Activated CD4-positive, alpha-beta T cell treated with anti-CD3 and anti-CD28 coated beads, Interleukin-2, amount 50 U/mL, for 24 hours (primary cell): ENCODE measurements at places on chromosomes 12 and 14.

DNA sequence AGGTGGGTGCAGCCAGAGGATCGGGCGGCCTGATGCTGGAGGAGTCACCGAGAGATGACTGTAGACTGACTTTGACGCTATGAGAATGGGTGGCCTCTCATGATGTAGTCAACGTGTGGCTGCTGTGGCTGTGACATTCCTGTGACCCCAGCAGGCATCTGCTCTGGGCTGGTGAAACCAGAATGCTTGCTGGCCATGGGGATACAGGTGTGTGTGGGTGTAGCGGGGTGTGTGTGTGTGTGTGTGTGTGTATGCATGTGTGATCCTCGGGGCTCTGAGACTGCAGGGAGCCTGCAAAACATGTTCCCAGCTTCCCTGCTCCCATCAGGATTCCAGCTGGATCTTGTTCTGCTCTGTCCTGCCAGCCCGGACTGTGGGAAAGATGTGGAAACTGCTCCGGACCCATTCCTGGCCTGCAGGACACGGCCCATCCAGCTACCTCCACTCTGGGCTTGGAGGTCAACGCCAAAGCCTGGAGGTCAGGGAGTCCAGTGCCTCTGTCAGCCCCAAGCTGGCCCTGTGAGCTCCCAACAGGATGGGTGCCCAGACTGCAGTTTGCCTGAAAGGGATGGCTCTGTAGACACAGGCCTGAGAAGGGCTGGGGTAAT, 18.8 kb upstream of the HHIPL1 start:
- no peak for DNase-seq

GRCh38 chr12:51005671-51006070, 20.5 kb downstream of the SLC11A2 start:
- DNase-seq, result no peak

DNA sequence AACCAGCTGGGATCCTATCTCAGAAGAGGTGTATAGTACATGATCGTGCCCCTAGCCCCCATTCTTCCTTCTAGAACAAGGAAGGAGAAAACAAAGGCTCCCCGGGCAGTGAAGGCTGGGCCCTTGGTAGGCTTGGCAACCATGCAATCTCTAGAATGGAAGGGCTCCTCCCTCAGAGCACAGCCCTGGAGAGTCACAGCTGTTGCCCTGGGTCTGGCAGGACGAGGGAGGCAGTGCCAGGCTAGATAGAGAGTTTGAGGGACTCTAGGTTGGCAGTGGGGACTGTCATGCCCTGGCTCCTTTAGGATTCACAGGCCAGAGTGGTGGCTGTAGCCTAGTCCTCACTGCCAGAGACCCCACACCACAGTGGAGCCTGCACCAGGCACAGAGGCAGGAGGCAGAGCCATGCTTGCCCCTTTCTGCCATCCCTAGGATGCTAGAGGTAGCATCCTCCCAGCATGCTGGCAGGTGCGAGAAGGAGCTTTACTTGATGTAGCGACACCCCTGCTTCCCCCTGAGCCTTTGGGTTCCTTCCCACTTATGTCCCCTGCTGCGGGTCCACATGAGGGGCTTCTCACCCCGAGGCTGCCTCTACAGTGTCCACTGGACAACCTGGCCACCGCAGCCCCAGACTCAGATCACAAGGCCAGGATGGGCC, 33.4 kb upstream of the CIPC start:
- no peak for DNase-seq

DNA sequence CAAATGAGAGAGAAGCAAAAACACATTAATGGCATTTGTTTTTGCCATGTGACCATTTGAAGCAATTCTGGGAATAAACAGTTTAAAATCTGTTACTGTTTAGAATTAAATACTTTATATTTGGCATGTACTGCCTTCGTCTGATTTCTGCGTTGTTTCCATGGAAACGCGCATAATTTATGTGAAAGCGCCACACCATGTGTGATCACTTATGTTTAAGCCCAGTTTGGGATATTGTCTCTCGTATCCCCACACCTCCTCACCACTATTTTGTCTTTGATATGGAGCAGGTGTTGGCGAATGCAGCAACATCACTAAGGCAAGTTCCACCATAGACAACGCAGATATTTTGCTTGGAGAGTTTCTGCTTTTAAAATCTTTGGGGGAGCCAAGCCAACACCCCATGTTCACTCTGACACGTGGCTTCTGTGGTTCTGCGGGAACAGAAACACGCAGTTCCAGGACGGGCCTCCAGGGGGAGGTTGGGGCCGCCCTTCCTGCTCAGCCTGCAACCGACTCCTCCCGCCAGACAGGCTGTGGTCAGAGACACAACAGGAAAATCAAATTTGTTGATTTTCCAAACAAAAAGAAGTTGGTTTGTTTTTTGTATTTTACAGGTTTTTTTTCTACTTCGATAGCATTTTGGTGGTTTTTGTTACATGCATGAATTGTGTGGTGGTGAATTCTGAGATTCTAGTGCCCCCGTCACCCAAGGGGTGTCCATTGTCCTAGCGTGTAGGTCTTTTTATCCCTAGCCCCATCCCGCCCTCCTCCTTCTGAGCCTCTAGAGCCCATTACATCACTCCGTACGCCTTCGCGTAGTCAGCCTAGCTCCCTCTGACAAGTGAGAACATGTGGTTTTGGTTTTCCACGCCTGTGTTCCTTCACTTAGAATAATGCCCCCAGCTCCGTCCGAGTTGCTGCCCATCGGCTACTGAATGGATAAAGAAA, 101.9 kb upstream of the SFSWAP start:
- peak; percentile 21 for DNase-seq

- no peak for DNase-seq
These were observed 35.9 kb downstream of the FZD10 start for GRCh38 chr12:130198026-130198662.

DNA sequence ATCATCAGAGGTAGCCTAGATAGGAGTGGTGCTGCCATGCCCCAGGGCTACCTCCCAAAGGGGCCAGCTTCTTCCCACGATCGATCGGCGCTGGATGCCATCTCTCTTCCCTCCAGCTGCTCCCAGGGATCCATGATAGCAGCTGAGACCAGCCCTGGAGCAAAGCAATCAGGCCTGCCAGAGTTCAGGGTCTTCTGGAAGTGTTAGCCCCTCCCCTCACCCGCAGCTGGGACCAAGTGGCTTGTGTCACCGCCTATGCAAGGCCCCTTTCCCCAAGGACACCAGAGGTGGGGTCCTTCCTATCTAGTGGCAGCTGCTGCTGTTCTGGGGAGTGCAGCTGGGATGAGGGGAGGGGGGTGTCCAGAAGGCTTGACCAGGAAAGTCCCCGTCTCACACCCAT, 87.0 kb downstream of the IRF2BPL start:
- DNase-seq, result no peak

- DNase-seq, result no peak
These were observed 24.3 kb downstream of the ANAPC7 start for GRCh38 chr12:110379197-110379596.

GRCh38 chr14:101827286-101827685, 65.8 kb downstream of the PPP2R5C start:
- no peak for DNase-seq

- no peak for DNase-seq
These were observed 16.9 kb downstream of the PDE6H start for GRCh38 chr12:14989790-14990189.

GRCh38 chr14:76926521-76927251, 100.5 kb downstream of the LRRC74A start:
- DNase-seq, result no peak

DNA sequence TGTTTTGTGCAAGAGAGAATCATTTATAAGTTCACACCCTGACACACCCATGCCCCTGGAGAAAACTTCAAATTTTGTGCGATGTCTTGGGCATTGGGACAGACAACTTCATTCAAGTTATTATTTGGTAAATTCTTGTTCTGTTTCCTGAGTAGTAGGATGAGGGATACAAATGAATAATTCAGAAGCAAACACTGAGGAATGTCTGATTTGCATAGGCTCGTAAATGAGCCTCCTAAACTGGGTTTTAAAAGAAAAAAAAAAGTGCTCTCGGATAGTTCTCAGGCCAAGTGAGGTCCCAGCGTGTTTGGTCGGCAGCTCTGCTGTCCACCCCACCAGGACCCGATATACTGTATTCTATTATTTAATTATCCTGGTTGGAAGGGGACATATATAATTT, 134.7 kb upstream of the CPM start:
- DNase-seq, result no peak

GRCh38 chr14:32710231-32710671, 228.4 kb upstream of the NPAS3 start:
- no peak for DNase-seq

DNA sequence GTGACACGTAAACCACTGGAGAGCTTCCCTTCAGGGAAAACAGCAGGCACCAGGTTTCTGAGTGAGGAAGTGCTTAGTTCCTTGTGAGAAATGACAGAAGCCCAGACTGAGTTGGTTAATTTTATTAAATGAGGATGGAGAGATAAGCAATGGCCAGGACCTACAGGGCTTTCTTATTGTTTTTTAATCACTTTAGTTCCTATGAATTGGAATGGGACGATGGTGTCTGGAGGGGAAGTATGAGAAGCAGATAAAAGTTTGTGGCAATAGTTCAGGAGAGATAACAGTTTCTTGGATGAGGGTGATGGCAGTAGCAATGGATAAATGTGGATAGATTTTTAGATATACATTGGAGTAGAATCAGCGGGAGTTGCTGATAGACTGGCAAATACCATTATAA, 86.5 kb upstream of the PTPRR start:
- no peak for DNase-seq

DNA sequence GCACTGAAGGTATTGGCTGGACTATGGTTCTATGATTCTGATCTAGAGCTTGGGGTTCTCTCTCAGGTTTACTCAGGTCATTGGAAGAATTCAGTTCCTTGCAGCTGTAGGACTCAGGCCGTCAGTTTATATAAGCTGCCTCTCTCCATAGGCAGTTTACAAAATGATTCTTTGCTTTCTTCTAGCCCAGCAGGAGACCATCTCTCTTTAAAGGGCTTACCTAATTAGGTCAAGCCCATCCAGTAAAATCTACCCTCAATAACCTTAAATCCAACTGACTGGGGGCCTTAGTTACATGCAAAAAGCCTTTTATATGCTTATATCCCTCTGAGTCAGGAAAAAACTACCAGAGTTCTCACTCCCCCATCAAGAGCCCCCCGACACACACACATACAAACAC, 80.5 kb upstream of the GARIN6 start:
- DNase-seq, result no peak

GRCh38 chr12:26177283-26177682, 18.1 kb upstream of the SSPN start:
- no peak for DNase-seq

GRCh38 chr12:42508913-42509460, 80.6 kb downstream of the PRICKLE1 start:
- no peak for DNase-seq

- DNase-seq, result no peak
These were observed 13.5 kb upstream of the CRADD start for GRCh38 chr12:93663729-93664084.

- no peak for DNase-seq
These were observed 47.1 kb downstream of the BCAT1 start for GRCh38 chr12:24901576-24902461.
